ENCODE measurements at places on chromosomes 1 and 21.

DNA sequence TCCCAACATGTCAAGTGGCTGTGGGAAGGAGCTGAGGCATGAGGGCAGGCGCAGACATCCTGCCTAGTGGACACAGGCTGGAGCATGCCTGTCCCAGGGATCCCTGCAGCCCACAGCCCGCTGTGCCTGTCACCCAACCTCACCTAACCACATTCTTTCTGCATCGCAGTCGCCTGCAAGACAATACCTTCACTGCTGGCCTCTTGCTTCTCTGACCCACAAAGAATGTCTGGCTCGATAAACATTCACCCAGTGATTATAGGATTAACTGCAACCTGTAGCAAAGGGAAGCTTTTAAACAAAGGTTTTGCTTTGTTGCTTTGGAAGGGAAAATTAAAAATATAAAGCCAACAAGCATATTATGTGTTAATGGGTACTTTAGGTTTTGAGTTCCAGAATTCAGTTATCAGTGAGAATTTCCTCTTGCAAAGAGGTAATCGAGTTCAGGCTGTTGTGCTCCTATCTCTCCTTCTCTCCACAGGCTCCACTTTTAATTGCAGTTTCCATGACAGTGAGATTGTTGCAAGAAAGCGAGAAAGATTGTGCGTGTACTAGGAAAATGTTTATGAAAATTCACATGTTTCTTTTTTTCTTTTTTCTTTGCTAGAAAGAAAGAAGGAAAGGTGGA is 40.0 kb upstream of the ZNF648 start:
- DNase-seq = no peak

GRCh38 chr1:9375912-9376311 is 83.2 kb downstream of the SPSB1 start:
- DNase-seq = no peak

DNA sequence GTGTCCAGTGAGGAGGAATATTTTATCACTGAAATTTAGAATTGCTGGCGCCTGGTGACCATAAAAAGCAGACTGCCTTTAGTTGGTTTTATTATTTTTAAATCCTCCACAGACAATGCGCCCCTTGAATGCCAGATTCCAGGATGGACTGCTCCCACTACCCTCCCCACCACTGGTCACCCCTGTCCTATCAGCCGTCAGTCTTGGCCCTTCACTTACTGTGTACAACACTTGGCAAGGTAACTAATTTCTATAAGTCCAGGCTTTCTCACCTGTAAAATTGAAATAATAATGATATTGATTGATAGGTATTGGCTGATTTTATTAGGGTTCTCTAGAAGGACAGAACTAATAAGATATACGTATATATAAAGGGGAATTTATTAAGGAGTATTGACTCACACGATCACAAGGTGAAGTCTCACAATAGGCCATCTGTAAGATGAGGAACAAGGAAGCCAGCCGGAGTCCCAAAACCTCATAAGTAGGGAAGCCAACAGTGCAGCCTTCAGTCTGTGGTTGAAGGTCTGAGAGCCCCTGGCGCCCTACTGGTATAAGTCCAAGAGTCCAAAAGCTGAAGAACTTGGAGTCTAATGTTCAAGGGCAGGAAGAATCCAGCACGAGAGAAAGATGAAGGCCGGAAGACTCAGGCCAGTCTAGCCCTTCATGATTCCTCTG is 17.8 kb downstream of the RHEX start:
- no peak for DNase-seq

GRCh38 chr1:234658138-234658537 is 48.2 kb upstream of the IRF2BP2 start:
- DNase-seq = no peak

DNA sequence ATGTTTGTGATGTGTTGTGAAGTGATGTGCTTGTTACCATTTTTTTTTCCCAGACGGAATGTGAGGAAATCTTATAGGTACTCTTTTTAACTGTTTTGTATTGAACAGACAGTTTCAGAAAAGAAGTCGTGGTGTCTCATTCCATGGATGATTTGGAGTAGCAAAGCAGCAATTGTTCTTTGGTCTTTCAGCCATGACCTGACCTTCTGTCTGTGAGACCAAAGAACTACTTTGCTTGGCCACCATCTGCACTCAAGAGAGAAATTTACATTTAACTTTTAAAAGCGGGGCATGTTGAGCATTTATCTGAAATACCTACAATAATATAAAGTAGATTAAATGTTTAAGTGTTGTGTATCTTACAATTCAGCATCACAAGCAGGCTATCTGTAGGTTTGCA is 90.2 kb downstream of the SDCCAG8 start:
- no peak for DNase-seq

- no peak for DNase-seq
Observed at GRCh38 chr21:30083225-30083945, 83.2 kb downstream of the CLDN17 start.

DNA sequence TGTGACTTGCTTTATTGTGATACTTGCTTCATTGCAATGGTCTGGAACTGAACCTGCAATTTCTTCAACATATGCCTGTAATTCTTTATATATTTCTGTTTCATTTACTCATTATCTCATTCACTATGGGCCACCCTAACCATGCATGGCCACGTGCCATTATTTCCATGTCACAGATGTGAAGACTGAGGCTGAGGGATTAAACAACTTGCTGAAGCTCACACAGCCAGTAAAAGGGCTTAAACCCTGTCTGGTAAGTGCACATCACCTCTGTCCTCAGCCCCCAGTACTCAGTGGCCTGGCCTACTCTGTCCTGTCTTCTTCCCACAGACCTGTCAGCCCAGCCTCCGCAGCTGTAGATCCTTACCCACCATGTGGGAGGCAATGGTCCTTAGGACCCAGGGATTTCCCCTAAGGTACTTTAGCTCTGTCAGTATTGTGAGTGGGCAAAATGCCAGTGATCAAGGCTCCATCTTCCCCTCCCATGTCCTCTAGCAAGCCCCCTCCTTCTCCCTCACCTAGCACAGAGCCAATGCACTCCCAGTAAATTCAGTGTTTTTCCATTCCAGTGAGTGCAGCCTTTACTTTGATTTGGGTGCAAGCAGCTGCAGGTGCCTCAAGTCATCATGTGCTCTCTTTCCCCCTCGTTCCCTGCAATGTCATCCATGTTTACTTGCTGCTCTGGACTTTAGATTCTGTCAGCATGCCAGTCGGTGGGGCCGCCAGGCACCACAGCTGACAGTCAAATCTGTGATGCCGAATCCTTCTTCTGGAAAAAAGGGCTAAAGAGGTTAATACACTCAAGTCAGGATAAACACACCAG is 228.2 kb upstream of the PROX1 start:
- DNase-seq = no peak

GRCh38 chr1:95957748-95958147 is 723.7 kb downstream of the RWDD3 start:
- no peak for DNase-seq

- DNase-seq = peak; percentile 53
Observed at GRCh38 chr21:25563361-25564116, 43.7 kb downstream of the MRPL39 start.

- DNase-seq = no peak
Observed at GRCh38 chr1:56719171-56719570, 74.1 kb downstream of the PRKAA2 start.

DNA sequence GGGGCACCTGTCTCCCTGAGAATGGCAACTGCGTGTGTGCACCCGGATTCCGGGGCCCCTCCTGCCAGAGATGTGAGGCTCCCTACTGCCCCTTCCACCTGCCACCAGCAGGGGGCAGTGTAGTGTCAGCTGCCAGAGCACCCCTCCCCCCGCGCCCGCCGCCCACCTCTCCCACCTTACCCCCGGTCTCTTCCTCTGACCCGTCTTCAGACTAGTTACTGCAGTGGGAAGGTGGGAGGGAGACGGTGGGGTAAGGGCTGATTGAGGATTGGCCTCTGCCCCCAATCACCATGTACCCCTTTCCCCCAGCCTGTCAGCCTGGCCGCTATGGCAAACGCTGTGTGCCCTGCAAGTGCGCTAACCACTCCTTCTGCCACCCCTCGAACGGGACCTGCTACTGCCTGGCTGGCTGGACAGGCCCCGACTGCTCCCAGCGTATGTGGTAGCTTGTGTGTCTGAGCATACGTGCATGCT is 10.1 kb upstream of the LRRC71 start:
- peak; percentile 42 for DNase-seq

GRCh38 chr1:30083800-30084464 is 639.5 kb downstream of the MATN1 start:
- DNase-seq = no peak

DNA sequence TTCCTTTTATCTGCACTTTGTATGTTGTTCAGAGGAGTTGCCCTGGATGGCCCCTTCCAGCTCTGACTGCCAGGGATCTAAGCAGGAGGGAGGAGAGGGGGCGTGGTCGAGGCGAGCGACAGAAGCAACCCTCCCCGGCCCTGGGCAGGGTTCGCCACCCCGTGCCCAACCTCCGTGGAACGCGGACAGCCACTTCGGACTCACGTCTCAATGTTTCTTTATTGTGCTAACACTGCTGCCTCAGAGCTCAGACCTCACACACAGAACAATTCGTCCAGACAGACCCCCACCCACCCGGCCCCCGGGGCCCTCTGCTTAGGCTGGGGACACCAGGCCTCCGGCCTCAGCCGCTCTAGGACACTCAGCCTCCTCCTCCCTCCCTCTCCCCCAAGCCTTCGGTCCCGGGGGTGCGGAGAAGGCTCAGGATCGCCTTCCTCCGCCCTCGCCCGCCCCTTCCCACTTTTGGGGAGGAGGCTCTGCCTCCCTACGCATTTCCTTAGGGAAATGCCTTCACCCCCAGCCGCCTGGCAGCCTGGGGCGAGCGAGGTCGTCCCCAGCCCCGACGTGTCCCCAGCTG is 8.3 kb downstream of the VSIG8 start:
- DNase-seq = no peak

DNA sequence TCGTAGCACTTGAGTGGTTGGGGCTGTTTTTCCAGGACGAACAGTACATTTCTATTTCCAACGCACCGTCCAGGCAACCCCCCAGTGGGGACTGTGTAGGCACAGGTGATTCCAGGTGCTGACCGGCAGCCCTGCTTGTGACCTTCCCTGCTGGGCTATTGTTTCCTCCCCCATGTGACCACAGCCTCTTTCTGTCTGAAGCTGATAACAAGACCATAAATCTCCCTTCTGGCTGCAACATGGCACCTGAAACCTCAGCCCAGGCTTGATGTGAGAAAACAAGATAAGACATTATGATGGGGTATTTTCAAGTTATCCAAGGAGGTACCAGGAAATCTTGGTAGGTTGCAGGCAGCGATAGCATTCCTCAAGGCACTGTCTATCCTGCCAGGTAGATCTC is 48.2 kb downstream of the HLX start:
- no peak for DNase-seq

DNA sequence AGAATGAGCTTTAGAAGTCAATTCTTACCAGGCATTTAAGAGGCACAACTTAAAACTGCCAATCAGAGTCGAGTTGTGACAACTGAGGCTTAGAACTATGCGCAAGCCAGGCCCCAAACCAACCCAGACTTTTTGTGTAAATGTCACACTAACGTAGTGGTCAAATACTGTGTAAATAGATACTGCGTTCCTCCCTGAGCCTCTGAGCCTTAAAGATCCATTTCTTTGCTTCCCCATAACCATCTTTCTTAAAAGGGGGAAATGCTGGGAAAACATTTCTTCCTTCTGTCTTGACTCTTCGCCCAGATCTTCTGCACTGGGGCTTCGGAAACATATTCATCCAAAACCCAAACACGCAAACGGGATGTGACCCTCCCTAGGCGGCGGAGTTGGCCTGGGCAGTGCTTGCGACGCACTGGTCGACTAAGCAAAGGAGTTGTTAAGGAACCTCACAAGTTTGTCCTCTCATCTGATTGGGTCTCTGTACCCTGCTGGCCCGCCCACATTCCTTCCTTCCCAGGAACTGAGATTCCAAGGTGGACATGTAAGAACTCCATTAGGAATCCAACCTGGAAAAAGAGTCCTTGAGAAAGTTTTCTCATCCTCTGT is 2.6 kb downstream of the ADAMTS5 start:
- no peak for DNase-seq

GRCh38 chr1:192629612-192630011 is 6.3 kb upstream of the RGS13 start:
- DNase-seq = no peak

GRCh38 chr1:227429447-227430359 is 111.4 kb upstream of the CDC42BPA start:
- no peak for DNase-seq

GRCh38 chr1:175893192-175893591 is 149.8 kb upstream of the TNR start:
- DNase-seq = no peak

DNA sequence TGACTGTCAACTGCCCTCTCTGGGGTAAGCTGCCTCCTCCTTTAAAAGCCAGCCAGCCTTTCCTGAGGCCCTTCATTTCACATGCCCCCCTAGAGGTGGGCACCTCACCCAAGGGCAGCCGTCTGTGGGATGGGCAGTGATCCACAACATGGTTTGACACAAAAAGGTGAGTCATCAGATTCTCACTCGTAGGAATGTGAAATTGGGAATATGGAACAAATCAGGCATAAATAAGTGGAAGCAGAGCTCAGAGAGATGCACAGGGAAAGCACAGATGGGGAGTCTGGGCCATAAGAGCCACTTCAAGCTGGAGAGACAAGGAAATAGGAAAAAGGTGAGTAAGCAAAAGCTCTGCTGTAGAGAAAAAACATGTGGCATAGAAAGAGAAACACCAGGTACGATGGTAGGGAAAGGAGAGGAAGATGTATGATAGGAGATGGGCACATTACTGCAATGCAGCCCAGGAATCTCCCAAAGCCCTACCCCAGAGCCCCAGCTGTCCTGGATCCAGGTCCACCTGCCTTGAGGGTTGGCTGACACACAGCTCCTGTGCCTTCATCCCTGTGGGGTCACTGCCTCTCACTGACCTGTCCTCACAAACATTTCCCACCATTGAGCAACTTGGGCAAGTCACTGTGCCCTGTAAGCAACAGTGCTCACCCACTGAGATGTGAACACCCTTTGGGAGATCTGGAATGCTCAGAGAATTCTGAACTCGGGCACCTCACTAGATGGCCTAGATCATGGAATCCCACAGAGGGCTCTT is 86.6 kb downstream of the ASTN1 start:
- no peak for DNase-seq

DNA sequence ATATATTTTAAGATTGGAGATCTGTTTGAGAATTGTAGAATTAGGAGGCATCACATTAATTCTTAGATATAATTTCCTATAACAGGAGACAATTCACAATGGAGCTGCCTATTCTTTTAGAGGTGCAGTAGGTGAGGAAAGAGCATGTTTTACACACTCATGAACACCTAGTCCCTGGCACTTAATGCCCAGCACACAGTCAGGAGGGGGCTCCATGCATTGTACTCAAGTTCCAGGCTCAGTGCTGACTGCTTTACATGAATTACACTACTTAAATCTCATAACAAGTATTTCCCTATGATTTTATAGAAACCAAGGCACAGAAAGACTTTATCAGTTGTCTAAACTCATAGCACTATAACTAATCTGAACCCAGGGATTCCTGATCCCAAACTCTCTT is 360 bp upstream of the GBP3 start:
- DNase-seq = no peak

GRCh38 chr1:213744780-213745179 is 243.0 kb upstream of the PROX1 start:
- no peak for DNase-seq

- no peak for DNase-seq
Observed at GRCh38 chr1:35852241-35852640, 30.8 kb upstream of the AGO1 start.

- no peak for DNase-seq
Observed at GRCh38 chr1:246215510-246215903, 291.6 kb downstream of the SMYD3 start.
